IPS DF 19.7 (cell line): ENCODE measurements at places on chromosomes 16 and 17.
A peak's percentile ranks its signal among the peaks of the same experiment; 100 is the strongest.

DNA sequence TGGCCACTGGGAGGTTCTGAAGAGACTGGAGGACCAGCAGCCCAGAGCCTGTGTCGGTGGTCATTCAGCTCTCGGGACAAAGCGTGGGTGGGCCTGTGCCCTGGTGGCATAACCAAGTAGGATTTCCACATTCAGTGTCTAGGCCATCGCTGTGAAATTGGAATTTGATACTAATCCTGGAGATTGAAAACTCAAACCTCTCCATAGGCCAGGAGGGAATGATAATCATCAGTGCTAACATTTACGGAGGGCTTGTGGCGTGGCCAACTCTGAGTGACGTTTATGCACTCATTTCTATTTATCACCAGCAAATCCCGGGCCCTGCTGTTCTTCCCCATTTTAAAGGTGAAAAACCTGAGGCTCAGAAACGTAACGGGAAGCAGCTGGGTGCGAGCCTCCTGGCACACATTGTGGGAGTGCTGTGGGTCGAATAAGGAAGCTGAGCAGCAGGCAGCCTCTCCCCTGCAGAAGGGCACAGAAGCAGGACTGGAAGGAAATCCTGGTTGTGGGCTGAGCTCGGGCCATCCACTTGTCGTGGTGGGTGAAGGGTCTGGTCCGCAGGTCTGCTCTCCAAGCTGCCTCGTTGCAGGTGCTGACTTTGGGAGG, 33.1 kb downstream of the RAI1 start:
- DNase-seq = no peak

- no peak for DNase-seq
Measured at GRCh38 chr17:76500747-76501017, 541 bp downstream of the RHBDF2 start.

GRCh38 chr17:29867643-29868181, 62.3 kb downstream of the SSH2 start:
- no peak for DNase-seq

- peak; percentile 84 for DNase-seq
Measured at GRCh38 chr17:49815761-49816281, 27.3 kb downstream of the KAT7 start.

- no peak for DNase-seq
Measured at GRCh38 chr16:70290949-70291519, 1.7 kb upstream of the AARS1 start.

- no peak for DNase-seq
Measured at GRCh38 chr17:65677932-65678331, 116.5 kb upstream of the AXIN2 start.

DNA sequence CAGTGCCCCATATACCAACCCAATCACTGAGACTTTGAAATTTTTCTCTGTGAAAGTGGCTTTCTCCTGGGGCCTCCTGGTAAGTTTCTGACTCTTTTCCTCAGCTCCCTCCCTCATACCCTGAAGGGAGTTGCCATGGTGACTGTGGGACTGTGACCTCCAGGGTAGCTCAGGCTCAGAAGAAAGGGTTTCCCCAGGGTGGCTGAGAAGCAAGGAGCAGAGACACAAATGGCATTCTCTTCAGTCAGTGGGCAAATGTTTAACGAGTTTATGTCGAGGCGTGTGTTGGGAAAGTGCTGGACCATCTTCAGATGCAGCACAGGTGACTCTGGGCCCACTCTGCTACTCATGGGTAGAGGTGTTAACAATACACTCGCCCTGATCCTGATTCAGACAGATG, 46.8 kb downstream of the MRPS23 start:
- no peak for DNase-seq

DNA sequence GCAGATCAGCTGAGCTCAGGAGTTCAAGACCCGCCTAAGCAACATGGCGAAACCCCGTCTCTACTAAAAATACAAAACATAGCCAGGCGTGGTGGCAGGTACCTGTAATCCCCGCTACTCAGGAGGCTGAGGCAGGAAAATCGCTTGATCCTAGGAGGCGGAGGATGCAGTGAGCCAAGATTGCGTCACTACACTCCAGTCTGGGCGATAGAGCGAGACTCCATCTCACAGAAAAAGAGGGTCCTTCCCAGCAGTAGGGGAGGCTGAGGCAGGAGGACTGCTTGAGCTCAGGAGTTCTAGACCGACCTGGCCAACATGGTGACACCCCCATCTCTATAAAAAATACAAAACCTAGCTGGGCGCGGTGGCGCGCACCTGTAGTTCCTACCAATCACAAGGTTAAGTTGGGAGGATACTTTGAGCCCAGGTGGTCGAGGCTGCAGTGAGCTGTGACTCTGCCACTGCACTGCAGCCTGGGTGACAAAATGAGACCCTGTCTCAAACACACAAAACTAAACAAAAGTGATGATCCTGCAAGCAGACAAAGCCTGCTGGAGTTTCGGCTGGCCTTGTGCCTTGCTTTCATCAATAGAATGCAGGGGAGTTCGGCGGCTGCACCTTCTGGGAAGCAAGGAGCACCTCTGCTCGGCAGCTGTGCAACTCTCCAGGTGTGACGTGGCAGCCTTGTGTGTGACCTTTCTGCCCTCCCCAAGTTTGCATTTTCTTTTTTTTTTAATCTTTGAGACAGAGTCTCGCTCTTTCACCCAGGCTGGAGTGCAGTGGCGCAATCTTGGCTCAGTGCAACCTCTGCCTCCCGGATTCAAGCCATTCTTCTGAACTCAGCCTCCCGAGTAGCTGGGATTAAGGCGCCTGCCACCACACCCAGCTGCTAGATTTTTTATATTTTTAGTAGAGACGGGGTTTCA, 12.4 kb upstream of the YWHAE start:
- no peak for DNase-seq

- DNase-seq = no peak
Measured at GRCh38 chr16:72740347-72740746, 307.6 kb downstream of the ZFHX3 start.
